Amniotic stem cell (primary cell): ENCODE measurements at places on chromosomes 5 and 9.

DNA sequence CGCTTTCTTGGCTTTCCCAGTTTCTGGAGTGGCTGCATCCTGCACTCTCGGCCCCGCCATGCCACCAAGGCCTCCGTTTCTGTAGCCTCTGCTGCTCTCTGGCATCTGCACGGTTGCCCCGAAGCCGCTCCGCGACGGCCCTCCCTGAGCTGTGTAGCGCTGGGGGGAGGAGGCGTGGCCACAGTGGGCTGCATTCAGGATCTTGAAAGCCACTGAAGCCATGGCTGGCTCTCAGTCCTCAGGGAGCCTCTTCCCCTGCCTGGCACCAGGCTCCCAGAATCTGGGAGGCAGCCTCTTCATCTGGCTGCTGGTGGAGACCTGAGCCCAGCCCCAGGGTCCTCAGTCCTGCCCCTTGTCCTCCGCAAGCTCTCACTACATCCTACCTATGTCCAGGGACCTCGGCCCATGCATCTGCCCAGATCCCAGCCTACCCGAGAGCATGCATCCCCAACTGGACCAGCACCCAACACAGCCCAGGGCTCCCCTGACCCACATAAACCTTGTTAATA, 25.1 kb downstream of the PAEP start:
- no peak for DNase-seq

- DNase-seq, result no peak
Measured at GRCh38 chr5:669111-669841, 23.9 kb downstream of the TPPP start.

- DNase-seq, result no peak
Measured at GRCh38 chr5:893137-893506, 438 bp downstream of the TRIP13 start.

DNA sequence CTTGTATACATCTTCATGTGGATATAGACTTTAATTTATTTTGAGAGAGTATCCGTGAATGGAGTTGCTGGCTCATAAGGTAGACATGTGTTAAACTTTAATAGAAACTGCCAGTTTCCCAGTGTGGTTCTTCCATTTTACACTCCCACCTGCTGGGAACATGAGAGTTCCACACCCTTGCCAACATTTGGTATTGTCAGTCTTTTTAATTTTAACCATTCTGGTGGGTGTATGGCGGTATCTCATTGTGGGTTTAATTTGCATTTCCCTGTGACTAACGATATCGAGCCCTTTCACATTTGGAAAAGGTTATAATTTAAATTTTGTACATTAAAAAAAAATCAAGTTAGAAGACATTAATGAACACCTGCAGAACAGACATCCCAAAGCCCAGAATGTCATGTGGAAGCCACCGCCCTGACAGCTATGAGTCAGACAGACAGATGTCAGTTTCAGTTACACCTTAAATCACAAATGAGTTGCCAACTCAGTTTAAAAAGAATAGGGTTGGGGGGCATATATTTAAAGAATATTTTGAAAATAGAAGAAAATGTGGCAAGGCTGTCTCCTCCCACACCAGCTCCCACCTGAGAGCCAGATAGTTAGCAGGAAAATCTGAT, 36.9 kb downstream of the ANKRD33B start:
- no peak for DNase-seq

DNA sequence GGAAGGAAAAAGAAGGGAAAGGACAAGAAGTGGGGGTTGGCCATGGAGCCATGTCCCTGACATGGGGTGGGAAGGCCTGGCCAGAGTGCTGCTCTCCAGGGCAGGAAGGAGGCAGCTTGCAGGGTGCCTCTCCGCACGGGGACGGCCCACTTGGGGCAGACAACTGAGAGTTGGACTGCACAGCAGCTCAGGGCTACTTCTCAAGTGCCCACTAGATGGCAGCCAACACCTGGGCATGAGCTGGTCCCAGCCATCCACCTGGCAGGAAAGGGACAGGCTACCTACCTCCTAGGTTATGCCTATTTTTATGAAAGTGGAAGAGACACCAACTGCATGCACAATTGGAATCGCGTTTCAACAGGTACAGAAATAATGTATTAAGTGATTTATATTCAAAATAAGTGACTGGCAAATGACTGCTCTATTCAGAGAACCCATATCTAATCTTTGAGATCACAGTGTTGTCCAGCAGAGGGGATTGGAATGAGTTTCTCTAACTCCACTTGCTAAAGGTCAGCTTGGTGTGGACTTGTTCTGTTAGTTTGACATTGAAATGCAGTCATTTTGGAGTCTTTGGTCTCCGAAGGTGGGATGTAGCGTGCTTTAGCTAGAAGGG, 113.4 kb downstream of the SYK start:
- peak; percentile 36 for DNase-seq

DNA sequence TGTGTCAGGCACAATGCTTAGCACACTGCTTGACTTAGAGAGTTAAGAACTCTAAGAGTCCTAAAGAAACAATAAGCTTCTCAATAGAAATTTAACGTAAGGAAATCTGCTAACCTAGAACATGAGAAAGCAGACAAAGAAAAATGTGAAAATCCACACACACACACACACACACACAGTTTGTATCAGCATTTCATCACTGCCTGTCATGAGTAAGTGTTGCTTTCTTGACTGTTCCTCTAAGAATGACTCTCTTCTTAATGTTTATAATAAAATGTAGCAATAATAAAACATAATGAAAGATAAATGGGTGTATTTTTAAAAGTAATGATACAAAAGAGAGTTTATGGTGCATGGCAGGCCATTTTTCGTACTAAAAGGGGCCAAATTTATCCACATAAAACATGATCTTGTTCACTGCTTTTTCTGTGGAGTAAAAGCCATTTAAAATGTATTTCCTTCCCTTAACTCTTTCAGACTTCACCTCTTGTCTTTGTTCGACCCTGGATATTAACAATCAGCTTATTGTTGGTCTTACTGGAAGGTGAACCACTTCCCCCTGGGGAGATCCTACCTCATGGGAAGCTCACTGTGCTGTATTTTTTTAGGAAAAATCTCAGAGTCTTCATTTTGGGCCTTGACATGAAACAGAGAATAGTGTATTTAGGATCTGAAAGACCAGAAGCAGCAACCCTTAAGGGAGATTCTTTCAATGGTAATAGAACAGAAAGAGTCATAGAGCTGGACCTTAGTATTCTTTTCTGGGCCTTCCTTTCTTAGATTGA, 107.3 kb upstream of the ANKRD55 start:
- no peak for DNase-seq

- no peak for DNase-seq
Measured at GRCh38 chr9:70134360-70134759, 90.7 kb downstream of the MAMDC2 start.

GRCh38 chr9:121633119-121633714, 18.2 kb upstream of the DAB2IP start:
- no peak for DNase-seq

GRCh38 chr9:24451346-24451745, 94.4 kb downstream of the IZUMO3 start:
- DNase-seq, result no peak

GRCh38 chr9:13957089-13957488, 356.9 kb downstream of the NFIB start:
- DNase-seq, result no peak
